ENCODE measurements at places on chromosomes 3 and 15. TPM values are rescaled to one million over a fixed set of nuclear protein-coding genes. Genes with fewer than 3 reads are reported as not detected.
A peak's percentile ranks its signal among the peaks of the same experiment; 100 is the strongest.

The GOLGA8F gene
- not detected for total RNA-seq

The GORASP1 gene
- 80.2 TPM for total RNA-seq

DNA sequence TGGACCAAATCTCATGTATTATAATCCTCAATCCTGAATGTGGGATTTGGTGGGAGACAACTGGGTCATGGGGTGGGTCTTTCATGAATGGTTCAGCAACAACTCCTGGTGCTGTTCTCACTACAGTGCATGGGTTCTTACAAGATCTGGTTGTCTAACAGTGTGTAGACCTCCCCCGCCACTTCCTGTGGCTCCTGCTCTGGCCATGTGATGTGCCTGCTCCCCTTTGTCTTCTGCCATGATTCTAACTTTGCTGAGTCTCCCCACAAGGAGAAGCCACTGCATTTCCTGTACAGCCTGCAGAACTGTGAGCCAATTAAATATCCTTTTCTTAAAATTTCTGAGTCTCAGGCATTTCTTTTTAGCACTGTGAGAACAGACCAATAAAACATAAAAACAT lies 557.5 kb downstream of the GOLGA6L6 start:
- H3K36me3 ChIP-seq = no peaks in the 10 kb centered on the region
- H3K4me1 ChIP-seq = no peaks in the 10 kb centered on the region
- no peak for ATAC-seq
- H3K4me3 ChIP-seq = no peak overlapping the region

DNA sequence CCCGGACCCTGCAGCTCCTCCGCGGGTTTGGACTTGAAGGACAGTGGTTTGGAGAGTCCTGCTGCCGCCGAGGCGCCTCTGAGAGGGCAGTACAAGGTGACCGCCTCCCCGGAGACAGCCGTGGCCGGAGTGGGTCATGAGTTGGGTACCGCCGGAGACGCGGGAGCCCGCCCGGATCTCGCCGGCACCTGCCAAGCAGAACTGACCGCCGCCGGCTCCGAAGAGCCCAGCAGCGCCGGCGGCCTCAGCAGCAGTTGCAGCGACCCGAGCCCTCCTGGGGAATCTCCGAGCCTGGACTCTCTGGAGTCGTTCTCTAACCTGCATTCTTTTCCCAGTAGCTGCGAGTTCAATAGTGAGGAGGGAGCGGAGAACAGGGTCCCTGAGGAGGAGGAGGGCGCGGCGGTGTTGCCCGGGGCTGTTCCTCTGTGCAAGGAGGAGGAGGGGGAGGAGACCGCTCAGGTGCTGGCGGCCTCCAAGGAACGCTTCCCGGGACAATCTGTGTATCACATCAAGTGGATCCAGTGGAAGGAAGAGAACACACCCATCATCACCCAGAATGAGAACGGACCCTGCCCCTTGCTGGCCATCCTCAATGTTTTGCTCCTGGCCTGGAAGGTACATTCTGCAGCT lies 634 bp downstream of the MINDY2 start:
- no peaks in the 10 kb centered on the region for H3K27me3 ChIP-seq
- peaks cover 4% of the 10 kb centered on the region for H3K4me1 ChIP-seq
- peak overlapping the region; percentile 89 for H3K4me3 ChIP-seq
- no peaks in the 10 kb centered on the region for H3K36me3 ChIP-seq
- H3K27ac ChIP-seq = peak overlapping the region; percentile 99

DNA sequence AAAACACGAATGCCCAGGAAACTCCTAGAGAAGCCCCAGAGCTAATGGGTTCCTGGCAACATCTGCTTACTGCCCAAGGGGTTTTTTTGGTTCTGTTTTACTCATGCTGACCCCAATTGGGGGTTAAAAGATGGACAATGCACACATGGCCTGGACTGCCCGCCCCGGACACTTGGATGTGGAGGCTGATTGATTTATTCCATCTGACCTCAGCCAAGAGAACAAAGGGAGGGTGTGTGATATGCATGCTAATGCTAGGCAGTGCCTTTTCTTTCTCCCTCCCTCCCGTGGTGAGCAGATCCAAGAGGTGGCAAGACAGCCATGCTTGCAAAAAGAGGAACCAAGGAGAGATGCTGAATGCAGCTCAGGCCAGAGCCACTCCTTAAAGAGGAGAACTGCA lies 3.3 kb upstream of the LRTM1 start:
- no peaks in the 10 kb centered on the region for H3K36me3 ChIP-seq
- no peaks in the 10 kb centered on the region for H3K27me3 ChIP-seq
- no peaks in the 10 kb centered on the region for H3K4me1 ChIP-seq

GRCh38 chr3:29802057-29802456 lies 521.2 kb downstream of the RBMS3 start:
- H3K36me3 ChIP-seq = no peaks in the 10 kb centered on the region
- ATAC-seq = no peak
- H3K4me3 ChIP-seq = no peak overlapping the region
- no peaks in the 10 kb centered on the region for H3K27me3 ChIP-seq
